Activated effector memory CD4-positive, alpha-beta T cell treated with anti-CD3 and anti-CD28 coated beads, Interleukin-2, amount 50 U/mL, for 16 hours (primary cell): ENCODE measurements at places on chromosomes 3 and 15.

DNA sequence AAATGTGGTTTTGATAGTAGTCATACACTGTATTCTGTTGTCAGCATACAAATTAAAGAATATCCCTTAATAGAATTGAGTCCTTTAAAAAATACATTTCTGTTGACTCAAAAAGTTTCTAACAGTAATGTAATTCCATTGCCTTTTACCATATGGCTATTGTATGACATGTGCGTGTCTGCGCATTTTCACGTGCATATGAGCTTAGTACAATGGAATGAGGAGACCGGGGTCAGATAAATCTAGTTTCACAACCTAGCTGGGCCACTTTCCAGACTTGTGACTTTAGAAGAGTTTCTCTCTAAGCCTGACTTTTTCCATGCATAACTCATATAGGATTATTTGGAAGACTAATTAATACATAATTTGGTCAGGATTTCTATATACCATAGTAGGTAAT, 38.7 kb downstream of the ZBTB38 start:
- DNase-seq = no peak

DNA sequence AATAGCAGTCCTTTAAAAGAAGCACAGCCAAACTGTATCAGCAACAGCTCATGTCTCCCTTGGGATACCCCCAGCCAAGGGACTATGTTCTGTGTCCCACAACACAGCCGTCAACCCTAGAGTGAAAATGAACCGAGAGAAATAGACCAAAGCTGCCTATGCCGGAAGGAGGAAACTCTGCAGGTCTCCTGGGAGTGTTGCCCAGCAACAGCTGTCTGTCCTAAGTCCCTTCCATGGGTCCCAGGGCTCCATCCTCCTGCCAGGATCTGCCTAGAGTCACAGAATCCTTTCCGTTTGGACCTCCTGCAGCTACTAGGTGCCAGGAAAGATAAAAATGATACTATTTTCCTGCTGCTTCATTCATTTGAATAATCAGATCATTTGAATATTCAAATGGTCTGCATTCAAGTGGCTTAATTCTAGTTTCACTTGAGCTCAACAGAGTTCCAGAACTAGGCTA, 53.1 kb downstream of the TRANK1 start:
- DNase-seq = no peak

DNA sequence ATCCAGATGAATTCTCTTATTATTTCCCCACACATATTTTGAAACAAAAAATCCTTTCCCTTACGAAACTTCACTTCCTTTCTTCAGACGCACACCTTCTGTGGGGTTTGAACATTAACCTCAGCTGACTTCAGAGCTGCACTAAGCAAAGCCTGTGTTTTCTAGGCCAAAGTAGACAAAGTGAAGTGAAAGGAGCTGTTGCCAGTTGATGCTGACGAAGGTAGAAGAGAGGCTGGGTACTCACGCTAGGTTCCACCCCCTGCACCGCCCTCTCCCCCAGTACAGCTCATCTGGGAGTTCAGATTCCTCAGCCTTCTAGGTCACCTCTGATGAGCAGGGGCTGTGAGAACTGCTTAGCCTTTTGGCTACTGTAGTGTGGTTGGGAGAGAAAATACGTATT, 24.1 kb downstream of the DUT start:
- no peak for DNase-seq

DNA sequence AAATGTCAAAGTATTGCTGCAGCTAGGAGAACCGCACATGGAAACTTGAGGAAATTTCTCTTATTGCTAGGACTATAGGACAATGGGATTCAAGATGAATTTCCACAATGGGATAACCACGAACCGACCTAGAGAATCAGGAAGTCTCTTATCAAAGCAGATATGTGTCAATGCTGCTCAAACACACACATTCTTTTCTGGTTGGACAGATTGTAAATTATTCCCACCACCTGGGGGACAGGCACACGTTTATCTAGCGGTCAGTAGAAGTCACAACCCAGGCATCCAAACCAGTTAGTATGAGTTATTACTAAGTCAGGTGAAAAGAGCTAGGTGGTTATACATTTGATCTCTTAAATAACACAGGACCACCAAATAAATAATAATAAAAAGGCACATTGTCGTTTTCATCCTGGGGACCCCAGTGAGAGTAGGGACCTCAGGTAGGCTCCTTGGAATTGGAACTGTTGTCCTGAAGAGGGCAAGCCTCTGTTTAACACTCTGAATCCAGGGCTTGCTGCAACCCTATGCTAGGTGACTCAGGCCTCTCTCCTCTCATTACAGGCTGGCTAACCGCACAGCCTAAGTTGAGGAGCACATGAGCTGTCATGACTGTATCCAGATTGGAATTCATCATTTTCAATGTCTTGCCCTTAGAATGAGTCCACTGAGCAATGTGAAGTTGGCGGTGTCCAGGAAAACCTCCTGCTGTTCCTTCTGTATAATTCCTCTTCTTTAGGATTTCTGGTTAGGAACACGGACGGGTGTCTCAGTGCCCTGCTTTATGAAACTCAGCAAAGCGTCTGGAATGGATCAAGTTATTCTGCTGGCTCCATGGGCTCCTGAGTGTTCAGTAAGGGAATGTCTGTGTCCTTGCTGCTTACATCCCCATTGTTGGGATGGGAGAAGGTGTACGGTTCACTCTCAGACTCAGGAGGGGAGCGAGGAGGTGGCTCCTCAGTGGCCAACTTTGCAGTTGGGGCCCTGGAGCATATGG, 59.0 kb downstream of the CLEC3B start:
- DNase-seq = no peak

GRCh38 chr15:91100814-91101607, 954 bp downstream of the SV2B start:
- DNase-seq = no peak

DNA sequence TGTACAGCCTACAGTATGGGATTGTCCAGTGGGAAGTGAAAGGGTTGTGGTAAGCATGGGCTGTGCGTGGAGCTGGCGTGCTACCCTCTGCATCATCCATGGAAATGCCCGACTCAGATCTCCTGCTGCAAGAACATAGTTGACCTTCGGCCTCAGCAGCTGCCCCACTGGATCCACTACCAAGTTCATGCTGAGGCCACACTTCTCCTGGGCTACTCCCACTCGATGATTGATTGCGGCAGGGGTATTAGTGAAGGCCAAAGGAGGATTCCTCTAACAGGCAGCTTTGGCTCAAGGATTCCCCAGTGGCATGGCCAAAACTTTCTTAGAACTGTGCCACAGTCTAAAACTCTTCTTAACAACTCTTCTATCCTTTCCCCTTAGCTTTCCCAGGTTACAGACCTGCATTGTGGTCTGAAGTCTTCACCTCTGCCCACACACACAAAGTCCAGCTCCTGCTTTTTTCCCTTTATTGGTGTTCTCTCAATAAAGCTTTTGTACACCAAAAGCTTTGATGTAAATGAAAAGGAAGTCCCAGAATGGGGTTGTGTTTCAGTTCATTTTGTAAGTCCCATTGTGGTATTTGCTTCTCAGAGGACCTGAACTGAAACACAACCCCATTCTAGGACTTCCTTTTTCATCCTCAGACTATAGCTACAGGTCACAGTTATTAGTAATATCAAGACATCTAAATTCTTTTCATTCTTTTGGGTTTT, 4.9 kb upstream of the TBC1D5 start:
- DNase-seq = no peak

DNA sequence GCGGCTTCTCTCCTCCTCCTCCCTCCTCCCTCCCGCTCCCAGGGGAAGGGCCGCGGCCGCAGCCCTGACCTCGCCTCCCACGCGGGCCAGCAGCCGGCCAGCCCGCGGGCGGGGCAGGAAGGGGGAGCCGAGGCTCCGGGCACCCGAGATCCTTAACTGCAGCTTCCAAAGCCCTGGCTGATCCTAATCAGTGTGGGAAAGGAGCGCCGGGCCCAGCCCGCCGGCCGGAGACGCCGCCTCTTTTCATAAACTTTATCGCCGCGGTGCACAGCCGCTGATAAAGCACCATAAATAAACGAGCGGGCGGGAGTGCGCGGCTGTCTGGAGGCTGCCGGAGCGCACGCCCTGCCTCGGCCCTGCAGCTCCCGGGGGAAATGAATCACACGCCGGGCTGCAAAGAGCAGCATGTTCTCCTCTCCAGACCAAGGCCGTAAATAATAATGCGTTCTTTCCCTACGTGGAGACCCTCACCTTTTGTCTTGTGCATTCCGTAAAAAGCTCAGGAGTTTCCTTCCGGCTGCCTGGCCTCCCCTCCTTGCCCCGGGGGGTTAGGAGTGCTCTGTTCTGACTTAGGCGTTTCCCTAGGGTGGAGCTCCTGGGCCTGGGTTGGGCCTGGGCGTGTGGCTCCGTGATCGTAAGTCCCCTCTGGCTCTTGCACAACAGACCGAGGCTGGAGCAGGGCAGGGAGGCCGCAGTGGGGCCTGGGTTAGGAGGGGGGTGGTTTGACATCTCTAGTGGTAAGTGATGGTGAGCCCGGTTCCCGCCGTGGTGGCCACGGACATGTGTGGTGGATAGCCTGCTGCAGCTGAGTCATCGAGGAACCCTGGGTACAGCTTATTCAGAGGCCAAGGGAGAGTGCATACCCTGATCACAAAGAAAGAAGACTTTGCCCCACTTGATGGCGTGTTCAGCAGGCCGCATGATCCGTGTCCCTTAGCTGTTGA, 132.6 kb upstream of the HES1 start:
- no peak for DNase-seq

DNA sequence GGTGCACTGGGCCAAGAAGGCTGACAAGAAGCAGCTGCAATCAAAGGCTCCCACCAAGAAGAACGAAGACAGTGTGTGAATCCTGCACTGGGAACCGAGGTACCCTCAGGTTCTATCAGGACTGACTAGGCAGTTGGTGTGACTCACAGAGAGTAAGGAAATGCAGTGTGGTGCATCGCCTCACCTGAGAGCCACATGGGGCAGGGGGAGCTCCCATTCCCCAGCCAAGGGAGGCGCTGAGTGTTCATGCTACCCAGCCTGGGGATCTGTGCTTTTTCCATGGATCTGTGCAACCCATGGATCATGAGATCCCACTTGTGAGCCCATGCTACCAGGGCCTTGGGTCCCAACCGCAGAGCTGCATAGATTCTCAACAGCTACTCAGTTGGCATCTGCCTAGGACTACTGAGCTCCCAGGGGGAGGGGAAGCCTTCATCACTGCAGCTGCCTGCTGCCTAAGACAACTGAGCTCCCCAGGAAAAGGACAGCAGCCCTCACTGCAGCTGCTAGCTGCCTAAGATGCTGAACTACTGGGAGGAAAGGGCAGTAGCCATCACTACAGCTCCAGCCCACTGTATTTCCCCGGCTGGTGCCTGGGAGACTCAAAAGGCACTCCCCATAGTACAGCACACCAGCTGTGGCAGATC, 6.9 kb upstream of the PLSCR2 start:
- DNase-seq = no peak

DNA sequence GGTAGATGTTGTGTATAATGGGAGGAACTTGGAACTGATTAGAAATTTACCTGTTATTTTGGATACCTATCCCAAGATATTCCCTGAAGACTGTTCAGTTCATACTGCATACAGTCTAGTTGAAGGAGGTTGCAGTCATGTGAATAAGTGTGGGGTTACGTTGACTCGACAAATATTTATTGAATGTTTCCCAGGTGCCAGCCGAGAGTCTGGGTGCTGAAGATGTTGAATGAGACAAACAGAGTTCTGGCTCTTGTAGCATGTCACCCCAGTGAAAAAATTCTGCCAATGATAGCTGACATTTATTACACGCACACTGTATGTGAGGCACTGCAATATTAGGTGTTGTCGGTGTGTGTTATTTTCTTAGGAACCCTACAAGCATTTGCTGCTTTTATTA, 176.0 kb downstream of the KCNMB2 start:
- DNase-seq = no peak

- no peak for DNase-seq
Measured at GRCh38 chr3:72101494-72101893, 316.5 kb upstream of the PROK2 start.

- no peak for DNase-seq
Measured at GRCh38 chr3:192636517-192637444, 90.6 kb downstream of the FGF12 start.

- peak; percentile 61 for DNase-seq
Measured at GRCh38 chr3:52527732-52528585, 5.7 kb downstream of the NT5DC2 start.

DNA sequence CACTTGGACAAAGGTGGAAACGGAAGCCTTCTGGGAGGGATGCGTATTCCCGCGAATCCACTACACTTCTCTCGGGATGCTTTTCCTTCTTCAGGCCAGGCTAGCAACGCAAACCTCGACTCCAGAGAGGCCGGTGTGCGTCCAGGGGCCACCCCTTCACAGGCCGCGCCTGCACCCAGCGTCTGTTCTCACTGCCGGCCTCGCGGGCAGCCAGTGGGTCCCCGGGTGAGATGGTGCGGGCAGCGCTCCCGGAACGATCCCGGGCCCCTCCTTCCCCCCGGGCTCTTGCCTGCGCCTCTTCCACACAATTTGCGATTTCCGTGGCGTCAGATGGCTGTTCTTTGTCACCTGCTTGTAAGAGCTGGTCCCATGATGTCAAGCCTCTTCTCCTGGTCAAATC, 27.3 kb downstream of the GABRA5 start:
- no peak for DNase-seq

DNA sequence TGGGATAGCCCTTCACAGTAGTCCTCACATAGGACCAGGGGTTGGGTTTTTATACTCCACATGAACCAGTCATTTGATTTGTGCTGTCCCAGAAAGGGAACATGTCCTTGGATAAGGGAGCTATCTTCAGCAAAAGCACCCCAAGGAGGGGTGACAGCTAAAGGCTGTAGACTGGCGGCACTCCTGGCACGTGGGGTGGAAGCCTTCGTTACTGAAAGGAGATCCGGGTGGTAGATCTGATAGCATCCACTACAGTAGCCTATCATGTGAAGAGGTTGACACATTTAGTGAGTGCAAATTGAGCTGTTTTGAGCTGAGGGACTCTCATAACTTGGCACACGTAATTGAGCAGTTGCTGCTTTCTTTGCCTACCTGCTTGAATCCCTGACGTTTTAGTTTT, 588.8 kb upstream of the GOLIM4 start:
- no peak for DNase-seq

DNA sequence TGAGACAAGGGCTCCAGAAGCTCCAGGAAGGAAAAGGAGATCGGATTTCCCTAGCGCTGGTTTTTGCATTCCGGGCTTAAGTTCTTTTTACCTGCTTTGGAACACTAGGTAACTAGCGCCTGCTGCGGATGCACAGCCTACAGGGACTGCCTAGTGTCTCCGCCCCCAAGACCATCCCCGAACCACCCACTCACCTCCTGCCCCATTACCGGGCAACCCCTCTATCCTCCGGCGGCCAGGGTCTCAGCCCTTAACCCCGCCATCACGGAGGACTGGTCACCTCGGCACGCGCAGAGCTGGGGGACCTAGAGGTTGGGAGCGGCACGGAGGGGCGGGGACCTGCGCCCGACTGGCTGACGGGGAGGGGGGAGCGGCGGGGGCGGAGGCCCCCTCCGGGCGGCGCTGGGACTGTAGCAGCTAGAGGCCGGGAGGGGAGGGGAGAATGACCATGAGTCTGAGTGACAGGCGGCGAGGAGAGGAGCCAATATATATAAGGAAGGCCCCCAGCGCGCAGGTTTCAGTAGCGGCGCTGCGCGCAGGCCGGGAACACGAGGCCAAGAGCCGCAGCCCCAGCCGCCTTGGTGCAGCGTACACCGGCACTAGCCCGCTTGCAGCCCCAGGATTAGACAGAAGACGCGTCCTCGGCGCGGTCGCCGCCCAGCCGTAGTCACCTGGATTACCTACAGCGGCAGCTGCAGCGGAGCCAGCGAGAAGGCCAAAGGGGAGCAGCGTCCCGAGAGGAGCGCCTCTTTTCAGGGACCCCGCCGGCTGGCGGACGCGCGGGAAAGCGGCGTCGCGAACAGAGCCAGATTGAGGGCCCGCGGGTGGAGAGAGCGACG, at the start of gene DLL4:
DLL4 (plus strand) TSS at position 520 of the 839 bp plus-strand sequence. CDS start 329 bp downstream, outside the sequence.
- peak; percentile 75 for DNase-seq

- DNase-seq = no peak
Measured at GRCh38 chr3:191441687-191442086, 19.3 kb upstream of the PYDC2 start.

- peak; percentile 55 for DNase-seq
Measured at GRCh38 chr15:28889346-28889745, 3.6 kb downstream of the APBA2 start.
